ENCODE measurements at places on chromosomes 6 and 20. TPM values are rescaled to one million over a fixed set of nuclear protein-coding genes. Genes with fewer than 3 reads are reported as not detected.

HLA-DPA1 gene
- polyA plus RNA-seq: 22.0 TPM

DNA sequence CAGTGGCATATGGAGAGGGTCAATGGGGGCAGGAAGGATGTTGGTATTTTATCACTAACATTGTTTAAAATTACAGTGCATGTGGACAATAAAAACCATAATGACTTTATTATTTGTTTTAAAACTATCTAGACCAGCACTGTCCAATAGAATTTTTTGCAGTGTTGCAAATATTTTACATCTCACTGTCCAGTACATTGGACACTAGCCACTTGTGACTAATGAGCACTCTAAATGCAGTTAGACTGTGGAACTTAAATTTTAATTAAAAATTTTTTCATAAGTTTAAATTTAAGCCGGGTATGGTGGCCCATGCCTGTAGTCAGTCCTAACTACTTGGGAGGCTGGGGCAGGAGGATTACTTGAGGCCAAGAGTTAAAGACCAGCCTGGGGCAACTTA, 101.7 kb downstream of the DTD1 start:
- no peak for DNase-seq

DNA sequence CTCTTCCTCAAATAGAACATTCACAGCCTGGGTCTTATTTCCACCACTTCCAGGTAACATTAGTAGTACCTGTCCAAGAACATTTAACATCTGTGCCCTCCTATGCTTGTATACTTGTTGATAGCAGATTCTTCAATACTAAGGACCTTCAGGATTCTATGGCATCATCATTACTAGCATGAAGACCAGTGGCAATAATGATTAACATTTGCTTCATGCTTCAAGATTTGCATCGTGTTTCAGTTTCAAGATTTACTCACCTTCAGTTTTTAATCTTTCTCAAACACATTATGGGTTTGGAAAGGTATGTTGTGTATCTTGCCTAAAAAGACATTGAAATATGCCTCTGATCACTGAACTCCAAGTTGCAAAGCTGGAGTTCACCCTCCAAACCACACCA, 412.8 kb upstream of the NRSN1 start:
- DNase-seq: no peak

DNA sequence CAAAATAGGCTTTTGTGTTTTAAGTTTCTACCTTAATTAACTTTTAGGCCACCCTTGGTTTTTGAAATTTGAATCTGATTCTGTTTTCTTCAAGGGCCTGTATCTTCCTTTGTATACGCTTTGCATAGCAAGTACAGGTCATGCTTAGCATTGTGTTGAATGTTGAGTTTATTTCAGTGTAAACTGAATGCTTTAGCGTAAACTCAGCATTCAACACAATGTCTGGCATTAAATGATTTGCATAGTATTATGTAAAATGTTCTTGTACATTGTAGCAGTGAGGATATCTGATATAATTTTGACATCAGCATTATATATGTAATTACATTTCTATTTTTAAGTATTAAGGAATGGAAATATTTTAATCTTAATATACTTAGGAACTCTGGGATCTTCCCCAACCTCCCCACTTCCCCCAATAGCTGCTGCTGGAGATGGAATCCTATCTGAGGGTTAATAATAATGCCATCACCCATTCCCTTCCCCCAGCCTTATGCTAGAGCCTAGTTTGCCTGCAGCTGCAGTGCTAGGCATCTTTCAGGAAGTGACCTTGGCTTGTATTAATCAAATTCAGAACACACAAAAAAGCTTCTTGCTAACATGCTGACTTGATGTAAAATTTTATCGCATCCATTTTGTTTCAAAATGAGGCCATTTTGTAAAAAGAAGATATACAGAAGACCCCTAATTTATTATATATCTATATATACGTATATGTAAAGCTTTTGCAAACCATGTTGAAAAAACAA, 73.1 kb downstream of the NCOA3 start:
- no peak for DNase-seq

DNA sequence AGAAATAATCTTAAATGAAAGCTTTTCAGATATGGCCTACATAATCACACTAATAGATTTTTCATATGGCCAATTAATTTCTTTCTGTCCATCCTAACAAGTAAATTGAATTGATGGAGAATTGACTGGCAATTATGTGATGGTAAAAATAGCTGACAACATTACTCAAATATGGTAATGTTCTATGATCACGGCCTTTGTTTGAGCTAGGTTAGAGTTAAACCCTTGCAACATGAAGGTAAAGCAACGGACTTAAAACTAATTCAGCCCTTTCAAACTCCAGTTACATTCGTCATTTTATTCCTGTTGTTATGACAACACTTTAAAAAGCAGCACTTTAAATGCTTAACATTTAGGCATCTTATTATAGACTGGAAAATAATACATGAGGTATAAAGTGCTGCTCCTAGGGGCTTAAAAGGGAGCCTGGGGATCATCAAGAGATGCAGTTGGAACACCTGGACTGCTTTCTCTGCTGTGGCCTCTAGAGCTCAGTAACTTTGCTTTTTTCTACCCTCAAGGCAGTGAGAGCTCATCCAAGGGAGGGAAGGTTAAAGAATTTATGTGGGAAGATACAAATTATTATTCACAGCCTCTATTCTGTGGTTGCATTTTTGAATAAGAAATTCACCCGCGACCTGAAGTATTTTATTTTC, 46.9 kb downstream of the RIPOR2 start:
- DNase-seq: no peak

DNA sequence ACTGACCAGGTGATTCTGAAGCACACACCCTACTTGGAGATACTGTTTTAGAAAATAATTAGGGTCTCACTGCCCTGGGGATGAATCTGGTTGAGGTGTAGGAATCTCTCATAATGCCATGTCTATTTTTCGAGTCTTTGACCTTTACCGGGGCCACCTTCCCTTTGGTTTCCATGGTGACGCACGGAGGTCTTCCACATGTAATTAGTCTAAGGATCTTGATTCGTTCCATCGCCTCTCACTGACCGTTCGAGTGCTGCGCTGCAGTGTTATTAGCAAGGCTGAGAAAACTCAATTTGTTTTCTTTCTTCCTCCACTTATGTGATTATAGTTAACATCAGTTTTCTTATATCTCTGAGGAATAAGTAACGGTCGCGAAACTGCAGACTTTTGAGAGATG, 144.3 kb upstream of the SPACA1 start:
- no peak for DNase-seq

SLC22A1 gene
- polyA plus RNA-seq: 1.4 TPM

Measured in renal pelvis (tissue), 12 donors.